ENCODE measurements at places on chromosomes 2 and 18.
A peak's percentile ranks its signal among the peaks of the same experiment; 100 is the strongest.

DNA sequence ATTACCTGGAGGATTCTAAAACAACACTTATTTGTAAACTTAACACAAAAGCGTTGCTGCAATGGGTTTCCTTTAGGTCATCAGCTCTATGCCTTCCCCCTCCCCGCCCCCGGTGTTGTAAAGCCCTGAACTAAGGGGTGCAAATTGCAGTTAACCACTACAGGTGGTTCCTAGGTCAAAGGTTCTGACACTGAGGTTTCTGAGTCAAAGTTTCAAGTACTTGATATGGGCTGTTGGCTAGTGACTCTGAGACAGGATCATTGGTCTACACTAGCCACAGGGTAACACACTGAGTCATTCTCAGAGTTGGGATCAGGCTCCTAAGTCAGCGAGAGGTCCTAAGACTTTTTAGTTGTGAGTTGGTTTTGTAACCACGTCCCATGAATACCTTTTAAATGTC is 15.4 kb downstream of the IL1B start:
- DNase-seq: no peak

- DNase-seq: no peak
Measured at GRCh38 chr2:164485541-164485940, 135.7 kb downstream of the GRB14 start.

- no peak for DNase-seq
Measured at GRCh38 chr18:6543330-6543908, 128.7 kb upstream of the L3MBTL4 start.

DNA sequence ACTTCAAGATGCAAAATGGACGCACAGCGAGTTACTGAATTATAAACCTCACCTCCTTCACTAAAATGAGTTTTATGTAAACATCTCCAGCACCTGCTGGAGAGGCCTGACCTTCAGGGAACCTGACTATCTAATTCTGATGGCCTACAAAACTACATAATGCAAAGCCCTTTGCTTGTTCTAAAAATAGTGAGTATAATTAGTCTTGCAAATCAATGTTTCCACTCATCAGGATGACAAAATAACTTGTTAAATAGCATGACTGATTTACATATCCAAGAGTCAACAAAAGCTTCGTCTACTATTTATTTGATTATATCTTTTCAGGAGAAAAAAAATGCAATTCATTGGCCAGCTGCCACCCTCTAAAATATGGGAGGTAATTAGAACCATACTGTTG is 326.3 kb upstream of the MC4R start:
- no peak for DNase-seq

GRCh38 chr2:29606104-29607037 is 315.0 kb downstream of the ALK start:
- DNase-seq: no peak

GRCh38 chr2:52220393-52220792 is 1188.5 kb upstream of the NRXN1 start:
- DNase-seq: no peak

DNA sequence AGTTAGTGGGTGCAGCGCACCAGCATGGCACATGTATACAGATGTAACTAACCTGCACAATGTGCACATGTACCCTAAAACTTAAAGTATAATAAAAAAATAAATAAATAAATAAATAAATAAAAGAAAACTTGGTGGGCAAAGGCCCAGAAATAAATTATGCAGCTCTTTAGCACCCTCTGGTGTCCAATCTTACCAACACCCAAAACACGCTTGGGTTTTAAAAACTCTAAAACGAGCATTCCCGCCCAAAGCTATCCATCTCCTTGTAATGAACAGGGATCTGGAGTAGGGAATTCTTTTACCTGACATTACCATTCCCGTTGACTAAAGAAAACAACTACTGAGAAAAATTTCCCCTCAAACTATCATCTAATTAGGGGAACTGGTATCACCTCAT is 2005.9 kb upstream of the CELF4 start:
- peak; percentile 1 for DNase-seq

- no peak for DNase-seq
Measured at GRCh38 chr2:167127135-167127534, 238.9 kb downstream of the XIRP2 start.

GRCh38 chr18:64407606-64408005 is 258.7 kb upstream of the LINC00305 start:
- no peak for DNase-seq

DNA sequence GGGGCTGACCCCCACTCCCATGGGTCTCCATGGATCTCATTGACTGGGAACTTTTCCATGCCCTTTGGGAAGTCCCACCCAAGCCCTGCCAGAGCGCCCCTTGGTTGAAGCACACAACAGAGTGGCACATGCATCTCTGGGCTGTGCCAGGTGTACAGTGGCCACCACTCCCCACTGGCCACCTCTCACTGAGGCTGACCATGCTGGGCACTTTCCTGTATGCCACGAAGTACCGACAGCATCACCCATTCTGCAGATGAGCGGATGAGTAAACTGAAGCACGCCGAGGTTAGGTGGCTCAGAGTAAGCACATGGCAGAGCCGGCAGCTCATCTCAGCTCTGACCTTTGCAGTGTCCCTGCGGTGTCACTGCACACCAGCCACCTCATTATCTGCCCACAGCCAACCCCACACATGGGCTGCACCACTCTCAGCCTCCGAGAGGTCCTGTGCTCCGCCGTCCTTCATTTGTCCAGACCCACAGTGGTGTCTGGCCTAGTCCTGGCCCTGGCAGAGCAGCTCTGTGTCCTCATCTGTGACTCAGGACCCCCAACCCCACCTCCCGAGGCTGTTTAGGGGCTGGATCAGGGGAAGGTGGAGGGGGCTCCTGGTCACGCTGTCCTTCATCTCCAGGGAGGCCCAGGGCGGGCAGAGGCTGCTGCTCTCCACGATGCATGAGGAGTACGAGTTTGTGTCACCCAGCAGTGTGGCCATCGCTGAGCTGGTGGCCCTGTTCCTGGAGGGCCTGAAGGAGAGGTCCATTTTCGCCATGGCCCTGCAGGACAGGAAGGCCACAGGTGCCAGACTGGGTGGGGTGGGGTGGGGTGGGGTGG is 18.0 kb upstream of the GPR17 start:
- no peak for DNase-seq

- DNase-seq: no peak
Measured at GRCh38 chr2:217066510-217067270, 206.8 kb upstream of the TNP1 start.

DNA sequence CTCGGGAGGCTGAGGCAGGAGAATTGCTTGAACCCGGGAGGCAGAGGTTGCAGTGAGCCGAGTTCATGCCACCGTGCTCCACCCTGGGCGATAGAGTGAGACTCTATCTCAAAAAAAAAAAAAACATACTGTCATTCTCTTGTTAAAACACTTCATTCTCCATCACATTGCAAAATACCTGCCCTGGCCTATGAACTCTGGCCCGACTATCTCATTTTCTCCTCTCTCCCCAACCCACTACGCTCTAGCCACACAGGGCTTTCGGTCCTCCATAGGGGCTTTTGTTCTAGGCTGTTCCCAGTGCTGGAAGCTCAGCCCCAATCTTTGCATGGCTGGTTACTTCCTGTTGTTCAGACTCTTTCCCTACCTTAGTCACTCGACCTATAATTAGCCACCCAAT is 10.3 kb downstream of the CEP76 start:
- DNase-seq: no peak

DNA sequence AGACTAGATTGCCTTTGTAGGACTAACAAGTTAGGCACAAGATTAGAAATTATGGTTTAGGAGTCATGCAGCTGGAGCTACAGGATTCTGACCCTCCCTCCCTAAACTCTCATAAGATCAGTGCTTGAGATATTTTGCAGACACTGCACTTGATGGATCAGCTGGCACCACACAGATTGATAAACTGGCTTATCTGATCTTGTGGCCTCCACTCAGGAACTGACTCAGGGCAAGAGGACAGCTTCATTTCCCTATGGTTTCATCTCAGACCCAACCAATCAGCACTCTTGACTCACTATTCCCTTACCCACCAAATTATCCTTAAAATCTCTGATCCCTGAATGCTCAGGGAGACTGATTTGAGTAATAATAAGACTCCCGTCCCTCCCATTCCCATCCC is 152.3 kb downstream of the DIS3L2 start:
- peak; percentile 39 for DNase-seq

DNA sequence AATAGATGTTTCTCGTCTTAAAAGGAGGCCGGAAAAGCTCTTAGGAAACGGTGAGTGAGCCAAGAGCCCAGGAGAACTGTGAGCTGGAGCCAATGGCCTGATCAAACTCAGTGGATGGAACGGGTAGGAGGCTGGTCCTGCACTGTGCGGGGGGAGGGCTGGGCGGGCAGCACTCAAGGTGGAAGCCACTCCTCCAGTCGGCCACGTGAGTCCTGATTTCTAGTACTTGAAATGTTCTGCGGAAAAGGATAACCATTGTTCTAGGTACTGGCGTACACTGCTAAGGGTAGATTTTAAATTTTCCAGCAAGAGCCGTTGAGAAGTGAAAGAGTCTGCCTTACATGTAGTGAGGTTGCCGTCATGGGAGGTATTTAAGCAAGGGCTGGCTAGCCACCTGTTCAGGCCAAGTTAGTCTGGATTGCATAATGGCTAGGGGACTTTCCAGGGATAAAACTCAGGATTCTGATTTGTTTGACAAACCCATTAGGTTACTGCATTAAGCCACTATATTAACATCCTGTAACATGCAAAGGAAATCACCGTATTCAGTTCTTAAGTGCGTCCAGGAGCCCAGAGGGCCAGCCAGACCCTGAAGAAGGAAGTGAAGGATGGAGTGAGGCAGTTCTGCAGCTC is 51.3 kb upstream of the ODC1 start:
- DNase-seq: no peak

GRCh38 chr18:24600076-24600654 is 139.7 kb downstream of the HRH4 start:
- no peak for DNase-seq

- no peak for DNase-seq
Measured at GRCh38 chr2:65885266-65885665, 452.9 kb upstream of the SPRED2 start.

GRCh38 chr2:26471289-26471688 is 6.6 kb downstream of the OTOF start:
- no peak for DNase-seq

DNA sequence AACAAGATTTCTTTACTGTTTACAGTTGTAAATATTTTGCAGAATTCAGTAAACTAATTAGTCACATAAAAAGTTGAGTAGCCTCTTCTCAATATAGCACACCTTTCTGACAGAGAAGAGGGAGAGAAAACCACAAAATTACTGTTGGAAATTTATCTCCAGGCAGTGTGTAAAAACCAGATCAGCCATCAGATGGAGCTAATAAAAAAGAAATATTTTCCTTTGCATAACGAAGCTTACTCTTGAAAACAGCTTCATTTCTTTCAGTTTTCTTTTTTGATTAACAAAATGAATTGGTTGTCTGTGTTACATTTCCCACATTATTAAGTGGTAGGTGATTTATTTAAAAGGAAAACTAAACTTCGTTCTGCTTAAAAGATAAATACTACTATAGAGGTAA is 259.3 kb upstream of the KCNJ3 start:
- no peak for DNase-seq

DNA sequence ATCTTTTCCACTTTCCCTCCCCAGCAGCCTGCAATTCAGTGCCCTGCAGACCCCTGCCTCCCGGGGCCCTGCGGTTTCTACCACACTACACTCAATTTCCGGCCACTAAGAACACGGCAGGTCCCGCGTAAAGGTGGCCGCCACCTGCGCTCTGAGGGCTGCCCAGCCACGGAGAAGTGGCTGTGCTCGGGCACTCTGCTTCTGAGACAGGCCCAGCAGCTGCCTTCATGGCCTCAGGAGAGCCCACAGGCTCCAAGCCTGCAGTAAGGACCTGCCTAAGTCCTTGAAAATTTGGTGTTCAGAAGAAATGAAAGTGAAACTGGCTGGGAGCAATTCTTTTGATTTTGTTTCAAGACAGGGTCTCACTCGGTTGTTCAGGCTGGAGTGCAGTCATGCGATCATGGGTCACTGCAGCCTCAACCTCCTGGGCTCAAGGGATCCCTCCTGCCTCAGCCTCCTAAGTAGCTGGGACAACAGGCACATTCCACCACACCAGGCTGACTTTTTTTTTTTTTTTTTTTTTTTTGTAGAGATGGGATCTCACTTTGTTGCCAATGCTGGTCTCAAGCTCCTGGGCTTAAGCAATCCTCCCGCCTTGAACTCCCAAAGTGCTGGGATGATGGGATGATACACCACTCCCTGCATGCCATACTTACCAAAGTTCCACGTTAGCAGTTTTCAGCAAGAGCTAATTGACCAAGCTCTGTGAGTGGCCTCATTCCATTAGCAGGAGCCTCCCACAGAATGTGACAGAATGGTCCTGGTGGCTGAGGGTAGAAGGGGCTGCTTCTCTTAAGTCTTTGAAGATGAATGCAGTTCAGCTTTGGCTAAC is 14.6 kb upstream of the ALPP start:
- no peak for DNase-seq

- DNase-seq: no peak
Measured at GRCh38 chr2:180319586-180320405, 312.7 kb upstream of the CWC22 start.

DNA sequence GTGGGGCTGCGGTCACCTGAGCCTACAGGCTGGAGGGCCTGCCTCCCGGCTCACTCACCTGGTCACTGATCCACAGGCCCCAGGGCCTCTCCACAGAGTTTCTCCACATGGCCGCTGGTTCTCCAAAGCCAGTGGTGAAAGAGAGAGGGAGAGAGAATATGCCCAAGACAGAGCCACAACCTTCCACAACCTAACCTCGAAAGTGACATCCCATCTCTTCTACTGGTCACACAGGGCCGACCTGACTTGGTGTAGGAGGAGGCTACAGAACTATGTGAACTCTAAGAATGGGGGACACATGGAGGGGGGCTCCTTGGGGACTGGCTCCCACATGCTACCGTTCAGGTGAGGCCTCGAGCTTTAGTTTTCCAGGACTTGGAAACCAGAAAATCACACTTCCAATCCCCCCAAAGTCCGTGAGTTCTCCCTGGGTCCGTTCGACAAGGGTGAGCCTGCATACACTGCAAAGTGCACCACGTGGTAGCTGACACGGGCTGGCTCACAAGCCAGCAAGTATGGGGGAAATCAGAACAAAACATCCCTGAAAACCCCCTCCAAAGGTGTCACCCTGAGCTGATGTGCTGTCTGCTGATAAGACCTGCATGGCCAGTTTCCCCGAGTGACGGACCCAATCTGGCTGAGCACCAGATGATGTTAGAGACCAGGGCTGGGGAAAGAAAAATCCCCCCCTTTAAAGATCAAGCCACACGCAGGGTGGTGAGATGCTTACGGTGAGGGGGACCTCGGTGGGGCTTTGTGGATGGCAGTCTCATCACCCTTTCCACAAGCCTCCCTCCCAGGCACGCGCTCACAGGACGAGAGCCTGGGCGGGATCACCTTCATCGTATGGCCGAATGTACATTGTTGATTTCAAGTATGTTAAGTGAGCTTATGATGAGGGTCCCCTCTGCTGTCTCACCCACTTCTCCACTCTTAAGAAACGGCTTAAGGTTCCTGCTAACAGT is 54.2 kb upstream of the SEMA4C start:
- no peak for DNase-seq

DNA sequence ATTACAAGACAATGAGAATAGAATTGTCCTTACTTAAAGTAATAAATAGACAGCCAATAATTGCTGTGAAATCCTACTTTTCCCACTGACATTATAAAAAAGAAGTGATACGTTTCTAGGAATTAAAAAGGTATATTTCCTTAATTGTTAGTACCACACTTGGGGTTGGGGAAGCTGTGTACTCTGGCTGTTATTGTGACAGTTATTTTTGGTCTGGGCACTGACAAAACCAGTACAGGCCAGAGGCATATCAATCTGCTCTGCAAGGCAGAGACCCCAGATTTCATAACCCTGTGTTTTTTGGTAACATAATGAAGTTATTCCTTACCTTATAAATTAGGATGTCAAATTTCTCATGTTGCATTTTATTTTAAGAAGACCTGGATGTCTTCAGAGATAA is 66.5 kb downstream of the RAB10 start:
- DNase-seq: no peak

Data from PC-9 (cell line).